ENCODE measurements at places on chromosomes 4 and X.

DNA sequence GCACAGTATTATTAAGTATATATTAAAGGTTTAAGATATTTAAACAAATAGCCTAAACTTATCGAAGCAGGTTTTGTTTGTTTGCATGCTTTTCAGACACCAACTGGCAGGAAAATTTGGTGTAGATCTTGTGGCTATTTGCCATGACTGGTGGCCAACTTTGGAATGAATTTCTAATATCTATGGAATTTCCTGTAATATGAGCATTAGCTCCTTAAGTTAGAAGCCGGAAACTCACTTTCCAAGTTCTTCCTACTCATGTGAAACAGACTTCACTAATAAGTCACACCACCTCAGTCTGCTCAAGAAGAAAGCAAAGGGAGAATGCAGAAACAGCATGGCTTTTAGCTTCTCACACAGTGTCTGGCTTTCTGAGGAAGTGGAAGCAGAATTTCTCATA lies 563.9 kb downstream of the GRXCR1 start:
- no peak for DNase-seq

DNA sequence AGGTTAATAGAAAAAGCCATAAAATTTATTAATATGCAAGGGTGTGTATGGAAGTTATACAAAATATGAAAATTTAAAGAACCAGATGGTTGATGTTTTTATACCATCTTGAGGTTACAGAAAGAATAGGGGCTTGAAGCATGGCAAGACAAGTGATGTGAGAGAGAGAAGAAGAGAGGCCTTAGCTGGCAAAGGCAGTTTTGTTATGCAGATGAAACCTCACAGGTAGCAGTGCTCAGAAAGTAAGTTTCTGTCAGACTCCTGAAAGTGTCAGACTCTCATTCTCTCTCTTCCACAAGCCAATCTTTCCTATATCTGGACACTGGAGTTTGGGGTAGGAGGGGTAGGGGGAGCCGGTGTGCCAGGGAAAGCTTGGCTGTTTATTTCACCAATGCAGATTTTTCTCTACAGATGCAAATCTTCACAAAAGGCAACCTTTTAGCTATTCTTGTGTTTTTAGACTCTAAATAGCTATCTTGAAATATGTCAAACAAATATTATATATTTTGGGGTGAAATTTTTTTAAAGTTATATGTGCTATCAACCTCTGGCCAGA lies 124.5 kb downstream of the CFAP299 start:
- no peak for DNase-seq

DNA sequence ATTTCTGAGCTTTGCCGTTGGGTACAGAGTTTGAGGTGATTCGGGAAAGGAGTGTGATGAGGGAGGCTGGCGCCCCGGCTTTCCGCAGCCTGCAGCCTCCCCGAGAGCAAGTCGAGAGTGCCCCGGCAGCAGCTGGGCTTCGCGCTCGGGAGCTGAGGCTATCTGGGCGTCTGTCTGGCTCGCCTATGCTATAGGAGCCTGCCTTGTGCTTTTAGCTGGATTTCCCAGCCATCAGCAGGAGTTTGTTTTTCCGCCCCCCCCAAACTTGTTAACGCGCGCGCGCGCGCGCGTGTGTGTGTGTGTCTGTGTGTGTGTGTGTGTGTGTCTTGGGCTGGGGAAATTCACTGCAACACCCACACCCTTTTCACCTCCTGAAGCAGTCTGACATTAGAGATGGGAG lies 765 bp upstream of the DGKK start:
- no peak for DNase-seq

- DNase-seq: no peak
These were observed 35.3 kb downstream of the RBPJ start for GRCh38 chr4:26356081-26356501.

DNA sequence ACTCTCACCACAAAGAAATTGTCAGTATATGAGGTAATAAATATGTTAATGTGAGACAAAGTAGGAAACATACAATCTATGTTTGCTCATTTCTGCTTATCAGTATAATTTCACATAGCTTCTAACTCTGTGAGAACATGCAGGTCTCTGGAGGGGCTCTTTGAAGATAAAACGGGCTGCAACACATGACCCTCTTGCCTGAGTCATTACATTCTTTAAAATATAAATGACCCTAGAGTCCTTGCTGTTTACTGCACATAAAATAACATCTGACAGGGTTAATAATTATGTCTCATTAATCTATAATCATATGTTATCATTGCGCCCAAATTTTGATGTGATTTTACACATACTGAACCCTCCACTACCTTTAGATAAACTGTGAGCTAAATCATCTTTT lies 681.5 kb downstream of the ARAP2 start:
- no peak for DNase-seq
